ENCODE measurements at places on chromosomes 12 and 14.

DNA sequence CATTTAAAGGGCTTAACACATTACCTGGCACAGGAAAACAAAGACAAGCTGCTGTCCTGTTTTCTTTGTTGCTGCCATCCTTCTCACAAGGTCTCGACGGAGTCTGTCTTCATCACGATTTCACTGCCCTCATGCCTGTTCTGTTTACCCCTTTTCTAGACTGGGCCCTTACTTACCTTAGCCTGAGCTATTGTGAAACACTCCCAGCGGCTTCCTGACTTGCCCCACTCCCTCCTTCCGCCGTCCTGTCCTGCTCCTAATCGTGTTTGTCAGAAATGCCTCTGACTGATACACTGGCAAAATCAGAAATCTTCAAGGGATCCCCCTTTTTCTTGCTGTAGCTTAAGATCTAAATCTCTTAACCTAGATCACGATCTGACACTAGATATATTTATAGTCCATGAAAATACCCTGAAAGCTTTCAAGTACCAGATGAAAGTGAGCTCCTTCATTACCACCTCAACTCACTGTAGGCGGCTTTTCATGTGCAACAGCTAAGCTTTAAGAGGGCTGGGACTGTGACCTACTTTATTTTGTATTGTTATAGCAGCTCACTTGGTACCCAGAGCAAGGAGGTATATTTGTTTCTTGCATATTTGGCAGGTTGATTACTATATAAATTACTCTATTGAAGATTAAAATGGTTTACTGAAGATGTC is 32.1 kb downstream of the TECPR2 start:
- DNase-seq, result no peak

DNA sequence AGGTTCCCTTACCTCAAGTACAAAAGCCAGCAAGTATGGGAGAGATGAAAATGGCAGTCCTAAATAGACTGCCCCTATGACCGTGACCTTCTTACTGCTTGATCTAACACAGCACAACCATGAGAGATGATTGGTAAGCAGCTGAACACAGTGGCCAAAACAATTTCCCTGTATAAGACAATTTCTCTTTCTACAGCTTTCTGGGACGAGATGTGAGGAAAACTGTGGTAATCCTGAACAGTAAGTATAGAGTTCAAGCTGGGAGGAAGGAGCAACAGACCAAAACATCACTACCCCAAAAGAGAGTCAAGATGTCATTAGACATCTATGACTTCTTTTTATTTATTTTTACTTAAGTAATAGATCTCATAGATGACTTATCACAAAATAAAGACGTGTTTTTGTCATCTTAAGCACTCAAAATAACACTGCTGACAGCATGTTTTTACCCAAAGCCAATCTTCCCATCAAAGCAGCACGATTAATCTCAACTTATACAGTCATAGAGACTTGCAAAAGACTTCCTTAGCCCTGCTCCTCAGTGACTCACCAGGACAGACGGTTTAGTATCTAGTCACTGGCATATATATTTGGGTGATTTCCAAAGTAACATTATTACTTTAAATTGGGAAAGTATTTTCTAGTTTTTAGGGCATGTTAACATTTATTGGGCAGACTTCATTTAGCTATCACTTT is 3.7 kb downstream of the TMEM52B start:
- no peak for DNase-seq

GRCh38 chr14:87623616-87624015 is 369.4 kb downstream of the GALC start:
- no peak for DNase-seq

DNA sequence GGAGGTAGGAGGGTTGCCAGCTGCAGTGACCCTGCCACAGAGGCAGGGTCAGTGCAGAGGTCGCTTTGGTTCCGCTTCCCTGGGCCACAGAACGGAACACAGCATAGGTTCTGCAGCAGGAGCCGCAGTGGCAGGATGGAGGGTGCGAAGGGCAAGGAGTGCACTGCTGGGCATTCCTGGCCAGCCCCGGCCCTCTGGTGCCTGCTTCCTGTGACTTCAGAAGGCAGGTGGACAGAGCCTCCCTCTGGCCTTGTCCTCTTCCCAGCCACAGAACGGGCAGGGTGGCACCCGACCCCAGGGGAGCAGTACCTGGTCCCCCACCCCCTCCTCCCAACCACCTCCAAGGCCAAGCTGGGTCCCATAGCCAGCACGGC is 37.7 kb downstream of the SLC8B1 start:
- no peak for DNase-seq

- no peak for DNase-seq
Measured at GRCh38 chr14:63578300-63578699, 35.1 kb upstream of the PPP2R5E start.

All from stimulated activated CD8-positive, alpha-beta memory T cell treated with anti-CD3 and anti-CD28 coated beads, Interleukin-7, amount 100 ng/mL, for 1 hour (primary cell).